ENCODE measurements at places on chromosomes 5 and 9. TPM values are rescaled to one million over a fixed set of nuclear protein-coding genes. Genes with fewer than 3 reads are reported as not detected.

Gene ACTL7B
- polyA plus RNA-seq, result not detected

Gene TLX3
- 0.04 TPM for polyA plus RNA-seq

Gene CDH9
- polyA plus RNA-seq, result not detected

Gene SPATA31D4
- not detected for polyA plus RNA-seq

- DNase-seq, result no peak
Measured at GRCh38 chr5:135212361-135213026, 178.5 kb upstream of the PITX1 start.

DNA sequence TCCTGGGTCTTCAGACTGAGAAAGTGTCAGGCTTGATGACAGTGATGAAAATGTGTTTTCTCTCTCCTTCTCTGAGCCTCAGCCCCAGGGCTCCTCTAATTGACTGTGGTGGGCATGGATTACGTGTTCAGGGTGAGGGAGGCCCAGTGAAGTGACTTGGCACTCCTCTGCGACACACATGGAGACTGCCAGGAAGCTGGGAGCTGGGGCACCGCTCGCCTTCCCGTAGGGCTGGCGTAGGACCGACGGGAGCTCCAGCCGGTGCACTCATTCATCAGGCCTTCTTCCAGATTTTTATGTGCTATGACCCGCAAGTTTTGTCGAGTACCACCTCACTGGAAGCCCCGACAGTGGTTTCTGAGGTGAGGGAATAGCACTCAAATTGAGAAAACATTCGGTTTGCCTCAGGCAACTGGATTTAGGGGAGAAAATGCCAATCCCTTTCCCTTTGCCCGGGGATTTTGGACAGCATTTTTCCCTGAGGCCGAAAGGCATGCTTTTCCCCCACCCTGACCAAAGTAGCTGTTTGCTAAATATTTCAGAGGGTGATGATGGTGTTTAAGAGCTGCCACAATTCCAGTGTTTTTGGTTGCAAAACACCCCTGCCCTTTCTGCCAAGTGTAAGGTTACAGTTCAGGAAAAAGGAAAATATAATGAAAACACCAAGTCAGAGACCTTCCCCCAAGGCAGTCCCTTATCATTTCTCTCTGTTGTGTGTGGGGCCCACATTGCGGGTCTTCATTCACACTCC, 83.7 kb downstream of the PCSK5 start:
- no peak for DNase-seq

Gene C1QTNF2
- not detected for polyA plus RNA-seq

GRCh38 chr5:30279237-30279636, 914.2 kb upstream of the CDH6 start:
- DNase-seq, result no peak

DNA sequence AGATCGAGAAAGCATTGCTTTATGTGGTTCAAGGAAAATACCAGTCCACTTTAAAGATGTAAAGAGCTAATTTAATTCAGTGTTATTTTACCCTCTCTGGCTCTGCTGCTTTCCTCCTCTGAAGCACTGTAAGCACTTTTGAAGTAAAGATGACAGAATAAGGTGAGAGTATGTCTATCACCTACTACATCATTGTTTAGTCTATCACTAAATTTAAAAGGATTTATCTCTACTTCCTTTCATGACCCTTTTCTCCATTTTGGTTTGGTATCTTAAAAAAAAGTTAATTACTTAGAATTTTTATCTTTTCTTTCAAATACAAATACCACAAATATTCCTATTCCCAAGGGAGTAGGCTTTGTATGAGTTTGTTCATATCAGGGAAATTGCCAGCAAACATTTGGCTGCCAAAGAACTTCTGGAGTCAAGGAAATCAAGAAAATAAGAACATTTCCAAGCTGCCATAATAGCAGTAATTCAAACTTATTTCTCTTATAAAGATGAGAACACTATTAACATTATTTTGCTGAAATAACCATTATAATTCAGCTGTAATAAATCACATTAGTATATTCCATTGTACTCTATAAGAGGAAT, 77.8 kb downstream of the SLC38A9 start:
- DNase-seq, result no peak

DNA sequence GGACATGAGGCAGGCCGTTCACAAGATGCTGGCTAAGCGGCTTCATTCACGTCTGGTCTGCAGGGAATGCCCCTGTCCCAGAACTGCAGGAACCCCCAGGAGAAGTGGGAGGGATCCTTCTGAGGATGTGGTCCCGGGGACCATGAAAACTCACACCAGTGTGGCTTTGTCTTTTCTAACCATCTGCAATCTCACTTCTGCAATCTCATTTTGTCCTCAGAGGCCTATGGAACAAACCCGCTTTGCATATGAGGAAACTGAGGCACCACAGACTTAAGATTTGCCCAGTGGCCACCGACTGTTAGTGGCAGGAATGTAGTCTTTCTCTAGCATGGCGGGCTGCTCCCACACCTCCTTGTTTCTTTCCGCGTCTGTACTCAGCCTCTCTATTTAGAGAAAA, 6.9 kb downstream of the CXCL14 start:
- no peak for DNase-seq

Data from small intestine (tissue), 16 donors.